HS-27A (cell line): ENCODE measurements at places on chromosomes 11 and 22.

DNA sequence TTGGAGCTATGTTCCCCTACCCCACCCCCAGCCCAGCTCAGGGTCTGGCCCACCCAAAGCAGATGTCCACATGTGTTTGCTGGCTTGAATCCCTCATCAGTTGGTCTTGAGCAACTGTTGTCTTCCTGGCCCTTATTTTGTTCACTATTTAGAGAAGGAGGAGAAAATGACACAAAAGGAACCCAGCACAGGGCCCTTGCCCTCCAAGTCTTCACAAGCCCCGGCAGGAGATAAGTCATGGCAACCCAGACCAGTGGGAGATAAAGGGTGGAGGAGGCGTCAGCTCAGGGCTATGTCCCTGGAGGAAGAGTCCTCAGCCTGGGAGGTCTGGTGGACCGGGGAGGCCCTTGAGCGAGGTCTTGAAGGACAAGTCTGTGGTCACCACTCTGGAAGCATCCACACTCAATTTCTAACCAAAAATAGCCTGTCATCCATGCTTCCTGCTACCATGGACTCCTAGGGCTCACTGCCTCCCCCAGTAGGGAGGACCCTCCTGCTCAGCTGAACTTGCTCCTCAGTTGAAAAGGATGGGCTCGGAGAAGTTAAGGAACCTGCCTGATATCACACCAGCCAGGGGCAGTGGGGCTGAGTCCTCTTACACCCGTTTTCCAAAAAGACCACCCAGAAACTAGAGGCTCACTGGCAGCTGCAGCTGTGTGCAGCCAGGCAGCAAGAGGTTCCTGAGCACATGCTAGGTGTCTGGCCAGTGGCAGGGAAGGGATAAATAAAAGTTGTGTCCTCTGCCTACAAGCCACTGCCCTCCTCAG lies 1.8 kb upstream of the RAB3IL1 start:
- DNase-seq: no peak

DNA sequence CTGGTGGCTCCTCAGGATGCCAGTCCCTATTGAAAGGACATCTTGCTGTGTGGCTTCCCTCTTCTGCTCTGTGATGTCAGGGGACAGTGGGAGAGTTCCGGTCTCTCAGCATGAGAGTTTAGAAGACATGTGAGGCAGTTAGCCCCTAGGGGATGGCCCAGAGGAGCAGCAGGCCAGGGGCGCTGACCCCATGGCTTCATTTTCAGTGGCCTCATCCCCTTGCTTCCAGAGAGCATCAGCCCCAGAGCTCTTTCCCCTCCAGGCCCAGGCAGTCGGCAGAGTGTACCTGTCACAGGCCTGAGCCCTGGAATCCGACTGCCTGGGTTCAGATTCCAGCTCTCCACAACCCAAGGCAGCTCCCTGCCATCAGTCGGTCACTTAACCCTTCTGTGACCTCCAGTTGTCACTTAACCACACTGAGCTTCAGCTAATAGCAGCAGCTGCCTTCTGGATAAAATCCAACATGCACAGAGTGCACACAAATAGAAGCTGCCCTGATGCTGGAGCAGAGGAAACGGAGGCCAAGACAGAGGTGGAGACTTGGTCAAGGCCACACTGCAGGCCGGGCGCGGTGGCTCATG lies 14.1 kb upstream of the LRRC10B start:
- DNase-seq: no peak

GRCh38 chr11:71499125-71499524 lies 27.9 kb upstream of the KRTAP5-7 start:
- no peak for DNase-seq

GRCh38 chr11:1834062-1834610 lies 654 bp upstream of the SYT8 start:
- no peak for DNase-seq

DNA sequence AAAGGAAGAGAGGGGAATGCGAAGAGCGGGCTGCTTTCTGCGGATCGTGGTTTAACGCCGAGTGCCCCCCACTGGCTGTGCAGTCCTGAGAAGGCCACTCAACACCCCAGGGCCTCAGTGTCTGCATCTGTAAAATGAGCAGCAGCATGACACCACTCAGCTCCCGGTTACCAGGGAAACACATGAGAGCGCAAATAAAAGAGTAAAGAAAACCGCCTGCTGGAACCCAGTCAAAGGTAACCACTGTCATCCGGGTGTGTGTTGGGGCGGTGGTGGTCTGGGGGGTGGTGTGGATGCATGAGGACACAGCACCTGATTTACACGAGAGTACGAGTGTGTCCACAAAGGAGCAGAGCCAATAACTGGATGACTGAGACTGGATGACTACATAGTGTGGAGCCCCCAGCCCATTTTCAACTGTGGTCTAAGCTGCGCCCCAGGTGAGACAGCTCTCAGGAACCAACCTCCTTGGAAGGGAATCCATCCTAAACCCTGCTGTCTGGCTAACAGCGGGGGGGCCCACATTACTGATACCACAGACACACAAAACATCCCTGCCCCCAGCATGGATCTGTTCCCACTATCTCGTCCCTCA lies 5.7 kb downstream of the CELSR1 start:
- DNase-seq: no peak

- DNase-seq: no peak
These were observed 107.7 kb upstream of the CLMP start for GRCh38 chr11:123302751-123303195.

- no peak for DNase-seq
These were observed 825 bp downstream of the FBXO3 start for GRCh38 chr11:33773404-33773986.

DNA sequence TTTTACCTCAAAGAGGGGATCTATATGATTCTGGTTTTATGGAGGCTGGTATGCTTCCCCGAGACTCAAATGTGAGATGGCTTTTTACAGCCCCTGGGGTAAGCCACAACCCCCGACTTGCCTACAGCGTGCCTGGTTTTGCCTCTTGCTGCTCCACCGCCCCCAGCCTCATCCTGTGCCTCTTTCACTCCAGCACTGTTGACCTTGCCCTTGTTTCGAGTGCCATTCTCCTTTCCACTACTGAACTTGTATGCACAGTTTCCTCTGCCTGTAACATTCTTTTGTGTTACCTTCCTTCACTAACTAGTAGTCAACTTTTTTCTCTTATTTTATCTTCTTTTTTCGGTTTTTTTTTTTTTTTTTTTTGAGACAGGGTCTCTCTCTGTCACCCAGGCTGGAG lies 219.0 kb upstream of the ZBED5 start:
- DNase-seq: no peak
